ENCODE measurements at places on chromosomes 2 and 18.

GRCh38 chr2:23404426-23404825 is 19.4 kb downstream of the KLHL29 start:
- peak; percentile 49 for DNase-seq

DNA sequence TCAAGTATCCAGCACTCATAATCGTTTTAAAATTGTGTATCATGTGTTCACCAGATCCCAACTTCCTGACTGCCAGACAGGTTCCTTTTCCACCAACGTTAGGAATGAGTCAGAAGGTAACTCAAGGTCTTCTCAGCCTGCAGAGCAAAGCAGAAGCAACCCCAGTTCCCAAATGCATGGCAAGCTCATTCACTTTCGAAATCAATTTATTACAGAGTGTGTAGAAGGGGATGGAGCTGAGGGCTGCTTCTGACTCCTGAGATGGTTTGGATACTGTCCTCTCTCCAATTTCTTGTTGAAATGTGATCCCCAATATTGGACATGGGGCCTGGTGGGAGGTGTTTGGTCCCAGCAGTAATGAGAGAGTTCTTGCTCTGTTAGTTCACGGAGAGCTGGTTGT is 114.5 kb downstream of the PIEZO2 start:
- no peak for DNase-seq

- DNase-seq = no peak
Measured at GRCh38 chr18:24126155-24126961, 12.5 kb upstream of the CABYR start.

GRCh38 chr2:85736456-85737355 is 17.1 kb upstream of the ATOH8 start:
- no peak for DNase-seq

DNA sequence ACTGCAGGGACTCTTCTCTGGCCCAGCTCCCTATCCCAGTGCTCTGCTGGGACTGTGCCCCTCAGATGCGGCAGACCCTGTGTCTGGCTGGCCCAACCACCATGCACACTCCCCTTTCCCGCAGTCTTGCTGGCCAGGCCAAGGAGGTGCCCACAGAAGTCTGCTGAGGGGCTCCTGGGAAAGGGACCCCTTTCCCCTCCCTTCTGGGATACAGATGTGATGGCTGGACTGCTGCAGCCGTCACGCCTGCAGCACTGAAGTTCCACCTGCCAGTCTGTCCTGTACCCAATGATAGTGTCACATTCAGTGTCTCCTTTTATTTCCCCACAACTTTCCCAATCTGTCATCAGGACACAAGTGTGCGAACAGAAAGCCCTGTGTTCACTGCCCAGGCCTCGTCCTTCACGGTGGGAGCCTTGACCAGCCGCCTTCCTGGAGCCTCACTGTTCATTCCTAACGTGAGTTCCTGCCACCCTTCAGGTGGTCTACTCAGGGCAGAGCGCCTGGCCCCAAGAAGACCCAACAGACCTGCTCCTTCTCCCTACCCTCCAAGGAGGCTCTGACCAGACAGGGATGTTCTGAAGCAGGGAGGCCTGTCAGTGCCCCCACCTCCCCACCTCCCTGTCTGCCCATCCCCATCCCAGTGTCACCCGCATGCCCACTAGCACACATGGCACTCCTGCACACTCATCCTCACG is 47.1 kb downstream of the ANKMY1 start:
- DNase-seq = no peak

GRCh38 chr2:102514061-102514785 is 41.2 kb downstream of the SLC9A4 start:
- peak; percentile 31 for DNase-seq

DNA sequence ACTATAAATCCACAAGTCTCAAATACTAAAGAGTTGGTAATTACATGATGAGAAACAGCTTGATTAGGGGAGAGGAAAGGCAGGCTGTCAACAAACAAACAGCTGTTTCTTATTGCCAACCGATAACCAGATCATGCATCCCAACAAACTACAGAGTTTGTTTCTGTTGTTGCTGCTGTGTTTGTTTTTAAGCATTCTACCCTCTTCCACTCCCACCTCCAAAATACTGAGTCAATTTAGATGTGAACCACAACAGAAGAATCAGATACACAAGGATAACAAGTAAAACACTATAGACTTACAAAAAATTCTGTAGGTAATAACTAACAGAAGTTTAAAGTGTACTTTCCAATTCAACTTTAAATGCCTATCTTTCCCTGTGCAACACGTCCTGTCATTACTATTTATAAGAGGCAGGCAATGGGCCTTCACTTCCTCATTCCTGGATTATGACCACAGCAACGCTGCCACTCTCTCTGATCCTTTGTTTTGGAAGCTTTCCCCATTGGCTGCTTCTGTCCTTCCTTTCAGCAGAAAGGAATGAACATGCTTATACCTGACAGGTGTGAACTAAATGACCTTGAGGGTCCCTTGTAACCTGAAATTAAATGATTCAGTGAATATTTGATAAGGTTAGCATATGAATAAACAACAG is 152.0 kb downstream of the SRBD1 start:
- DNase-seq = no peak

DNA sequence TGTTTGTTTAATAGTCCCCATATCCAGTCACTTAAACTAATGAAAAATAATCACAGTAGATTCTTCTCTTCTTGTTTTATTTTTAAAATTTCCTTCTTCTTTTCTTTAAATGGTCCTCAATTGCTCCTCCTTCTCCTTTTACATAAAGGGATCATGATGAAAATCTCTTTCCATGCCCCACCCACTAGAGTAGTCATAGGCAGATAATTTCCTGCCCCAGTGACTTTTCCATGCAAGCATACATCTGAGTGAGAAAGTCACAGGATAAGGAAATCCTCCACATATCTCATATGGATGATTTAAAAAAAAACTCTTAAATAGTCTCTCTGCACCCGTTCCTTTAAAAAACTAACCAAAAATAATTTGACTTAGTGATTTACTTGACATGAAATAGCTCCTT is 552.3 kb upstream of the SETBP1 start:
- no peak for DNase-seq

DNA sequence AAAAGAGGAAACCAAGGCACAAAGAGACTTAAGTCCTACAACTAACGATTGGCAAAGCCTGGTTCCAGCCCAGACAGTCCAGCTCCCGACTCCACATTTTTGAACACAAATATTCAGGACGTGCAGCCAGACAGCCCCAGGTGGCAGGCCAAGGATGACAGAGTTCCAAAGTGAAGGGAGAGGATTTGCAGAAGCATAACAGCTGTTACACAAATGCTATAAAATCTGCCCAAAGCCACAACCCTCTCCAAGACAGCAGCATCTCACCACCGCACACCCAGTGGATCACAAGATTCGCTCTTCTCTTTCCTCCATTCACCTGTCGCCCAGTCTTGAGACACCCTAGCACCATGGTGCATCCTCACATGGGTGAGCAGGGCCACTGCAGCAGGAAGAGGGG is 227.1 kb upstream of the ID2 start:
- DNase-seq = no peak

DNA sequence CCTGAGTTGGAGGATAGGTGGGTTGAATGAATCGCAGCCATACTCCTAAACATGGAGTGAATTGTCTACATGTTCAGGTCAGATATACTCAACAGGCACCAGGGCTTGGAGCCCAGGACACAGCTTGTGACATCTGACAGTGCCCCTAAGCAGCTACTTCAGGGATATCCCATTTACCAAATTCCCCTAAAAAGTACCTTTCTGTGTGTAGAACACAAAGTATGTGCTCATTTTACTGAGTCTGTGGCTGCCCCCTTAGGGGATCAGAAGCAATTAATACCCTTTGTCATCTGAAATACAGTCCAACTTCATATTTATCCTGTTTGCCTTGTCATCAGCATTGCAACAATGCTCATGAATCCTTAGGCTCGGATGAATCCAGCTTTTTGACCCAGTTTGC is 20.8 kb downstream of the TNFRSF11A start:
- no peak for DNase-seq

GRCh38 chr2:230457073-230457768 is 41.2 kb downstream of the SP100 start:
- no peak for DNase-seq

- DNase-seq = no peak
Measured at GRCh38 chr18:44181951-44182747, 498.5 kb upstream of the SETBP1 start.

- DNase-seq = no peak
Measured at GRCh38 chr18:2570772-2571199, 519 bp downstream of the METTL4 start.

- DNase-seq = no peak
Measured at GRCh38 chr2:69817729-69818501, 11.5 kb upstream of the GMCL1 start.

- DNase-seq = no peak
Measured at GRCh38 chr2:191916826-191917225, 69.9 kb upstream of the CAVIN2 start.

GRCh38 chr2:189252991-189253675 is 73.6 kb upstream of the COL5A2 start:
- no peak for DNase-seq

GRCh38 chr2:27016801-27017325 is 15.9 kb upstream of the TMEM214 start:
- no peak for DNase-seq

- DNase-seq = no peak
Measured at GRCh38 chr18:45687621-45688020, 36.4 kb upstream of the SLC14A1 start.

- DNase-seq = no peak
Measured at GRCh38 chr2:156326526-156327095, 5.9 kb downstream of the NR4A2 start.

DNA sequence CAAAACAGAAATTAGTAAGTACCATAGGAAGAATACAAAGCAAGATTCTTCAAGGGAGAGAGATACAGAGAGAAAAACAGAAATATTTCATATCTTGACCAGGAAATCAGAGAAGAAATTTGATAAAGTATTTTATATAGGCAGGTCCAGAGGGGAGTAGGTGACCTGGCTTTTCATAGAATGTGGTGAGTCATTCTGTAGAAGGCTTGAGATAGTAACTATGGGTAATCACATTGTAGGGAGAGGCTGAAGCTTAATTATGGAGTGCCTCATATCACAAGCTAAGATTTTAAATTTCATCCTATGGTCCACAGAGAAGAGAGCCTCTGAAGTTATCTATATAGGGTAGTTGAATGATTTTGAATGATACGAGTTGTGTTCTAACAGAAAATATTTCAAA is 195.0 kb upstream of the CYRIA start:
- no peak for DNase-seq

- no peak for DNase-seq
Measured at GRCh38 chr18:26813043-26813442, 52.5 kb downstream of the AQP4 start.

DNA sequence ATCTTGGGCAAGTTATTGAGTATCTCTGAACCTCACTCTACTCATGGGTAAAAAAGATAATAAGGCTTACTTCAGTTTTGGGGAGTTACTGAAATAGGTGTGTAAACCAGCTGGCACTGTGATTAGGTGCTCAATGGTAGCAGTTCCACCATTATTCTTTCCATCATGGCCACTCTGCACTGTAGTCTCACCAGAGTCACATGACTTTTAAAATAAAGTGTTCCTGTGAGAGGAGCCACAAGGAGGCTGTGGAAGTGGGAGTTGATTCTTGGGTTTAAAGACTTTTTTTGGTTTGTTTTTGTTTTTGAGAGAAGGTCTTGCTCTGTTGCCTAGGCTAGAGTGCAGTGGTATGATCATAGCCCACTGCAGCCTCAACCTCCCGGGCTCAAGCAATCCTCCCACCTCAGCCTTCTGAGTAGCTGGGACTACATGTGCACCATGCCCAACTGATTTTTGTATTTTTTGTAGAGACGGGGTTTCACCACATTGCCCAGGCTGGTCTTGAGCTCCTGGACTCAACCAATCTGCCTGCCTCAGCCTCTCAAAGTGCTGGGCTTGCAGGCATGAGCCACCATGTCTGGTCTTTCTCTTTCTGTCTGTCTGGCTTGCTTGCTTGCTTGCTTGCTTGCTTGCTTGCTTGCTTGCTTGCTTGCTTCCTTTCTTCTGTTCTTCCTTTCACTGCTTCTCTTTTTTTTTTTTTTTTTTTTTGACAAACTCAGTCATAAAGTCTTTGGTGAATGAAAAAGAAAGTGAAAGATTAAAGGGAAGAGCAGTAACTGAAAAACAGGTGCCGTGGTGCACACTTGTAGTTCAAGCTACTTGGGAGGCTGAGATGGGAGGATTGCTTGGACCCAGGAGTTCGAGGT is 21.2 kb upstream of the ACVR1 start:
- DNase-seq = no peak

GRCh38 chr2:11750422-11750821 is 4.0 kb downstream of the LPIN1 start:
- DNase-seq = no peak

DNA sequence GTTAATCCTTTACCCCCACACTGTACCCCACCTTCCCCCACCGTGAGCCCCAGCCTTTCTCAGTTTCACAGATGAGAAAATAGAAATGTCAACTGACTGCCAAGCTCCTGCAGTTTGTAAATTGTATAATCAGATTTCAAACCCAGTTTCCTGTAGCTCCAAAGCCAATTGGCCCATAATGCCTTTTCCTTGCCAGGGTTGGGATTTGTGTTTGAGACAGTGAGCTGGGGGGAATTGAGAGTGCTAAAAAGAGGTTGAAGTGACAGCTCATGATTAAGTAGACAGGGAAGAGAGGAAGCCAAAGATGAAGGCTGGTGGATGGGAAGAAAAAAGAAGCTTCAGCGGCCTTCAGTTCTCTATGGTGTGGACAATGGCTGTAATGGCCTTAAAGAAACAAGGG is 10.7 kb downstream of the OSBPL6 start:
- DNase-seq = no peak

DNA sequence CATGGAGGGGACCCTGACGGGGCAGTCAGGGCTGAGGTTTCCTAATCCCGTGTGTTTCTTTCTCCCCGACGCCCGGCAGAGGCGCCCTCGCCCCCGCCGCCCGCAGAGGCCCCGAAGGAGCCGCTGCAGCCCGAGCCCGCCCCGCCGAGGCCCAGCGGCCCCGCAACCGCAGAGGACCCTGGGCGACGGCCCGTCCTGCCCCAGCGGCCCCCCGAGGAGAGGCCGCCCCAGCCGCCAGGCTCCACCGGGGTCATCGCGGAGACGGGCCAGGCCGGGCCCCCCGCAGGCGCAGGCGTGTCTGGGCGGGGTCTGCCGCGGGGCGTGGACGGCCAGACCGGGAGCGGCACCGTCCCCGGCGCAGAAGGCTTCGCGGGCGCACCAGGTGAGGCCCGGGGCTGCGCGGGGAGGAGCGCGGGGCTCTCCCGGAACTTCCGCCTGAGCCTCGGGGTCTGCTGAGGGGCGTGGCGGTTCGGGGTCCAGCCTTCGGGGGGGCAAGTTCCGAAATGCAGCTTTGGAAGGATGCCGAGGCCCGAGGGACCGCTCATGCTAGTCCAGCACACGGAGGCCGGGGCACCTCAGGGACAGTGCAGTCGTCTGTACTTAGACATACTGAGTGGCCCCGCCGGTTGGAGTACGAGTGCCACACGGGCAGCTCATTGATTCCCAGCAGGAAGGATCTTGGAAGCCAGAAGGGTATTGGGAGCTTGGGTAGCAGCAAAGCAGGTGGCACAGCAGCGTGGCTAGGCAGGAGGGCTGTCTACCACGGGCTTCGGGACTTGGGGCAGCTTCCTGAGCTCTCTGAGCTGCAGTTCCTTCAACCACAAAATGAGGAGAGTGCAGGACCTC is 60.1 kb downstream of the EMILIN2 start:
- DNase-seq = no peak

- DNase-seq = no peak
Measured at GRCh38 chr2:155393406-155393805, 694.9 kb downstream of the KCNJ3 start.

GRCh38 chr18:10791169-10791831 is 265.5 kb downstream of the NAPG start:
- no peak for DNase-seq

Data from BJ (cell line).